Breast epithelium (tissue), 4 donors: ENCODE measurements at places on chromosomes 12 and 14. TPM values are rescaled to one million over a fixed set of nuclear protein-coding genes. Genes with fewer than 3 reads are reported as not detected.

ART4 gene
- total RNA-seq = 1.6 TPM

DNA sequence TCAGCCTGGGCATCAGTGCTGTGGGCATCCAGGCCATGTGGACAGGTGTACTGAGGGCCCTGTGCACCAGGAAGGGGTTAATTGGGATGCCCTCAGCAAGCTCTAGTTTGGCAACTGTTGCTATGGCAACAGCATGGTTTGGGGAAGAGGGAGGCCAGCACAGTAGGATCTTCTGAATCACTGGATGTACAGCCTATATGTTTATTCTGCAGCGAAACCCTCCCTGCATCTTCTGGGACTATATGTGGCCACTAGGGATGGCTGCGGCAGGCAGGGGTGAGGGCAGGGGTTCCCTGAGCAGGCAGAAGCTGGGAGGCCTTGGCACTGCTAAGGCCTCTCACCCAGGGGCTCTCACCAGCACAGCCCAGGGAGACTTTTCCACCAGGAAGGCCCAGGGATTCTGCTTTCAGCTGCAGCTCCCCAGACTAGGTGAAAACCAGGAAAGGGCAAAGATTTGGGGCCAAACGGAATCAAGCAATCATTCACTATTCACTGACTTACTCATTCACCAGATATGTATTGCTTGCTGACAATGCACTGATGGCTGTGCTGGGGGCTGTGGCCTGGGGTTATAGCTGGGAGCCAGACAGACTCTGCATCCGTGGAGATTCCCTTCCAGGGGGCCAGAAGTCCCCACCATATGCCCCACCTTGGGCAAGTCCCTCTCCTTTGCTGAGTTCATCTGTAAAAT is 42.8 kb downstream of the IRF2BPL start:
- DNase-seq = no peak
- no peak overlapping the region for H3K27ac ChIP-seq
- no peak overlapping the region for H3K4me3 ChIP-seq
- no peaks in the 10 kb centered on the region for H3K36me3 ChIP-seq
- no peaks in the 10 kb centered on the region for H3K27me3 ChIP-seq

ZNF839 gene
- 15.4 TPM for total RNA-seq

DNA sequence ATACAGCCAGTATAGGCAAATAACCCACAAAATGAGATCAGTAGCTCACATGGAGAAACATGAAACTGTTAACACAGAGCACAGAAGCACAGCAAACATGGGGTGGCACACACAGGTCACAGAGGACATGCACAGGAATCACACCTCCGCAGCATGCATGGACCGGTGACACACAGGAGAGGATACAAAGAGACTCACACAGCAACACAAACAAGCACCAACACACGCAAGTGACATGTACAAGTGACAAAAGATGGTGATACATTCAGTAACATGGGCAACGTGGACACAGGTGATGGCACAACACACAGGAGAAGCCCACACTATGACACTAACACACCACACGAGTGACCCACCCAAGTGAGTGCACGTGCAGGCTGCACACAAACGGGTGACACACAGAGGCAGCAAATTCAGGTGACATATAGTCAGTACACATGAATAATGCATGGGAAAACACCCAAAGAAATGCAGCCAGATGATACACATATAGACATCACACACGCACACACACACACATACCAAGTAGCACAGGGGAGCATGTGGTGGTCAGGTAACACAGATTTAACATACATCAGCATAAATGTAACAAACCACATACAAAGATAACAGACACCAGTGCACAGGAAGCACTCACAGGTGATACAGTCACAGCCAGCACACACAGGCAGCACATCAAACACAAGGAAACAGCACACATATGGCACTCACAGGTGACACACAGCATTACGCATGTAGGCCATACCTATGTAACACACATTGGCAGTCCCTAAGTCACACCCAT is 216.0 kb upstream of the SFSWAP start:
- H3K36me3 ChIP-seq = no peaks in the 10 kb centered on the region
- no peak overlapping the region for H3K4me3 ChIP-seq
- no peaks in the 10 kb centered on the region for H3K4me1 ChIP-seq
- no peak for DNase-seq
- peaks cover 20% of the 10 kb centered on the region for H3K27me3 ChIP-seq

GRCh38 chr12:82673698-82674097 is 13.0 kb upstream of the TMTC2 start:
- H3K4me3 ChIP-seq = no peak overlapping the region
- no peaks in the 10 kb centered on the region for H3K27me3 ChIP-seq
- no peaks in the 10 kb centered on the region for H3K4me1 ChIP-seq
- DNase-seq = no peak
- no peaks in the 10 kb centered on the region for H3K36me3 ChIP-seq
- H3K27ac ChIP-seq = no peak overlapping the region

- no peaks in the 10 kb centered on the region for H3K27me3 ChIP-seq
- DNase-seq = no peak
- no peak overlapping the region for H3K4me3 ChIP-seq
- no peak overlapping the region for H3K27ac ChIP-seq
- no peaks in the 10 kb centered on the region for H3K4me1 ChIP-seq
Measured at GRCh38 chr12:41942354-41942753, 202.3 kb downstream of the GXYLT1 start.

- H3K27me3 ChIP-seq = no peaks in the 10 kb centered on the region
- no peak for DNase-seq
- H3K36me3 ChIP-seq = no peaks in the 10 kb centered on the region
- no peak overlapping the region for H3K27ac ChIP-seq
- H3K4me1 ChIP-seq = no peaks in the 10 kb centered on the region
- no peak overlapping the region for H3K4me3 ChIP-seq
Measured at GRCh38 chr12:4301932-4302501, 19.0 kb upstream of the TIGAR start.

MAP3K9 gene
- 6.3 TPM for total RNA-seq

- DNase-seq = no peak
- no peaks in the 10 kb centered on the region for H3K36me3 ChIP-seq
- H3K4me1 ChIP-seq = no peaks in the 10 kb centered on the region
- no peak overlapping the region for H3K27ac ChIP-seq
Measured at GRCh38 chr14:29351996-29352705, 575.5 kb downstream of the PRKD1 start.

DNA sequence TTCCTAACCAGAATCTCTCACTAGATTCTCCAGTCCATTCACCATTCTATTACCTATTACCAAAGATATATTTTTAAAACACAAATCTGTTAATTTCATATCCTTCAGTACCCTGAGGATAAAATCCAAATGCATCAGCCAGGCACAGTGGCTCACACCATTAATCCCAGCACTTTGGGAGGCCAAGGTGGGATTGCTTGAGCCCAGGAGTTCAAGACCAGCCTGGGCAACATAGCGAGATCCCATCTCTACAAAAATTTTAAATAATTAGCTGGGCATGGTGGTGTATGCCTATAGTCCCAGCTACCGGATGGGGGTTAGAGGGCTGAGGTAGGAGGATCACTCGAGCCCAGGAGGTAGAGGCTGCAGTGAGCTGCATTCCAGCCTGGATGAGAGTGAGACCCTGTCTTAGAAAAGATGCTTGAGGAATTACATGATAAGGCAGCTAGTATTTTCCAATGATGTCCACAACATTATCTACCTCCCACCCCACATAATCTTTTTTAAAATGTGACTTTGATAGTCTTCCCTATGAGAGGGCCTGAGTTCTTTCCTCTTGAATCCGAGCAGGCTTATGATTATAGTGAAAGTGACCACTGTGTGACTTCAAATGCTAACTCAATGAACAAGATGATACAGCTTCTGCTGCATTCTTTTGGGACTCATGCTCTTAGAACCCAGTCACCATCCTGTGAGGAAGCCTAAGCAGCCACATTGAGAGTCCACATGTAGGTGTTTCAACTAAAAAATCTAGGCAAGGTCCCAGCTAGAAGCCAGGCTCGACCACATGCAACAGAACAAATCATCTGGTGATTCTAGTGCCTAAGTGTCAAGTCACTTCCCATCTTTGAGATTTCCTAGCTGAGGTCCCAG is 18.0 kb downstream of the HECTD1 start:
- no peak overlapping the region for H3K27ac ChIP-seq
- H3K36me3 ChIP-seq = no peaks in the 10 kb centered on the region
- no peaks in the 10 kb centered on the region for H3K27me3 ChIP-seq
- no peaks in the 10 kb centered on the region for H3K4me1 ChIP-seq

DNA sequence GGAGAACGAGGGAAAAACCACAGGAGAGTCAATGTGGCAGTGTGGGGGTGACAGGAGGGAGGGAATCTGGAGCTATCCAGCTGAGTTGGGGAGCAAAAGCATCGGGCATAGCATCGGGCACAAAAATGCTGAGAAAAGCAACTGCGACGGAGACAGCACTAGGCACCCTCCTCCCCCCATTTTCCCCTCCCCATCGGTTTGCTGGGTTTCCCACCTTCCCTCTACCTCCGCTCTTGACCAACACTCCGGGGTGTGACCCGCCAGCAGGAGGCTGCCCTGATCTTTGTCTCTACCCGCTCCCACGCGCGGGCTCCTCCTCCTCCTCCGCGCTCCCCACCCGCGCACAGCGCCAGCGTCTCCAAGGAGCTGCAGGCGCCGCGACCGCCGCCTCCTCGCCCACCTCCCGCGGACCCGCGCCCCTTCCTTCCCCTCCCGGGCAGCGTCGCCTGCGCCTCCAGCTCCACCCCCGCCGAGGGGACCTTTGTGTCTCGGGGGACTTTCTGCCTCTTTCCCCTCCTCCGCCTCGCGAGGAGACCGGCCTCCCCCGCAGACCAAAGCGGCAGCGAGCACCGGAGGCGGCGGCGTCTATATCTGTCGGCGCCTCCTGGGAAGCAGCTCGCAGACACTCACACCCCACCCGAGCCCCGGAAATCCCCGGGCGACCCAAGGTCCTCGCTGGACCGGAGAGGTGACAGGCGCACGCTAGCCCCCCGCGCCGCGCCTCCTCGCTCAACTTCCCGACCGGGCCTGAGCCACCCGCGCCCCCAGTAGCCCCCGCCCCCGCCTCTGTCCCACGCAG is 920 bp downstream of the CDK17 start:
- H3K27me3 ChIP-seq = no peaks in the 10 kb centered on the region
- no peaks in the 10 kb centered on the region for H3K36me3 ChIP-seq
- H3K4me1 ChIP-seq = peaks cover 3% of the 10 kb centered on the region
- DNase-seq = peak; percentile 72
- H3K27ac ChIP-seq = peak overlapping the region; percentile 100

- no peak overlapping the region for H3K4me3 ChIP-seq
- no peaks in the 10 kb centered on the region for H3K36me3 ChIP-seq
- no peaks in the 10 kb centered on the region for H3K4me1 ChIP-seq
Measured at GRCh38 chr14:61719344-61720293, 24.3 kb downstream of the HIF1A start.

BDKRB1 gene
- total RNA-seq = not detected

MUCL1 gene
- total RNA-seq = 3.4 TPM

DNA sequence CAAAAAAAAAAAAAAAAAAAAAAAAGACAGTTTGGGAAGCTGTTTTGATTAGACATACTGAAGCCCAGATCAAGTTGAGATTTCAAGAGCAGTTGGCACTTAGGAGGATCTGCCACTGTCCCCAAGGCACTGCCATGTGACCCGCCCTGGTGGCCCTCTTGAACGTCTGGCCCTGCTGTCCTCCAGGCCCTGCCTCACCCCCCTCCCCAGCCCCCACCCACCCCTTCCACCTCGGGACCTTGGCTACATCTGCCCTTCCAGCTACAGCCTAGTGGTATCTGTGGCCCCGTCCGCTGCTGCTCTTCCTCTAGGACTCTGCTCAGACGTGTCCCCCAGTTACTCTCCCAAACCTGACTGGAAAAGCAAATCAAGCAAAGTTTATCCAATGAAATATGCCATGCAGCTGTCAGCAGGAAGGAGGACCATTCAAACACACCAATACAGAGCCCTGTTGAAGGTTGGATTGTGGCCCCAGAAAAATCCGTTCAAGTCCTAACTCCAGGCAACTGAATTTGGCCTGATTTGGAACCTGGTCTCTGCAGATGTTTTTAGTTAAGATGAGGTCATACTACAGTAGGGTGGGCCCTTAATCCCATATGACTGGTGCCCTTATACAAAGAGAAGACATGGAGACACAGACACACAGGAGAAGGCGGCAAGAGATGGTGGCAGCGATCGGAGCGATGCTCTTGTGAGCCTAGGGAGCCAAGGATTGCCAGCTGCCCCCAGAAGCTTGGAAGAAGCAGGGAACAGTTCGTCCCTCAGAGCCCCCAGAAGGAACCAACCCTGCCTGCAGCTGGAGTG is 17.7 kb downstream of the SLC25A29 start:
- no peaks in the 10 kb centered on the region for H3K36me3 ChIP-seq
- peak; percentile 33 for DNase-seq
- H3K27ac ChIP-seq = no peak overlapping the region
- H3K4me3 ChIP-seq = no peak overlapping the region
- H3K4me1 ChIP-seq = no peaks in the 10 kb centered on the region

GRCh38 chr12:4448943-4449850 is 3.6 kb upstream of the FGF6 start:
- H3K27ac ChIP-seq = no peak overlapping the region
- DNase-seq = no peak
- no peaks in the 10 kb centered on the region for H3K27me3 ChIP-seq
- H3K4me1 ChIP-seq = no peaks in the 10 kb centered on the region
- no peak overlapping the region for H3K4me3 ChIP-seq

GRCh38 chr12:52836042-52836466 is 1.9 kb upstream of the KRT79 start:
- H3K36me3 ChIP-seq = no peaks in the 10 kb centered on the region
- H3K4me1 ChIP-seq = no peaks in the 10 kb centered on the region
- no peaks in the 10 kb centered on the region for H3K27me3 ChIP-seq
- no peak overlapping the region for H3K27ac ChIP-seq

TMEM117 gene
- total RNA-seq = 17.1 TPM

GRCh38 chr12:2687058-2687457 is 107.7 kb upstream of the FKBP4 start:
- H3K4me1 ChIP-seq = no peaks in the 10 kb centered on the region
- H3K27ac ChIP-seq = no peak overlapping the region
- H3K36me3 ChIP-seq = no peaks in the 10 kb centered on the region
- peak; percentile 15 for DNase-seq
- H3K4me3 ChIP-seq = no peak overlapping the region
- H3K27me3 ChIP-seq = no peaks in the 10 kb centered on the region

DNA sequence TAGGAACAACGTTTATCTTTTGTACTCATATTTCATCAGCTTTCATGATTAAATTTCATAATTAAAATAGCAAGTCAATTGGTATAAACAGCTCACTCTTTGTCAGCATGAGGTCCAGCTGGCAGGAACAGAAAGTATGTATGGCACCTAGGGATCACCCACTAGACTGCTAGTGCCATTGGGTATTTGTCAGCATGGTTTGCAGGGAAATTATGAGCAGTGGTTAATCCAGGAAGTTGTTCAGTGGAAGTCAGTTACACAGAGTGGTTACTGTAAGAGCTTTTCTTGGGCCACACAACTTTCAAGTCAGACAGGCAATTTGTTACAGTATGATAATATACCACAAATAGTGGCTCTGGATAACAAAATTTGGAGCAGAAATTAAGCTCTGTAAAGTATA is 340.3 kb upstream of the RGS6 start:
- H3K4me1 ChIP-seq = no peaks in the 10 kb centered on the region
- no peak for DNase-seq
- no peaks in the 10 kb centered on the region for H3K27me3 ChIP-seq
- no peaks in the 10 kb centered on the region for H3K36me3 ChIP-seq

DNA sequence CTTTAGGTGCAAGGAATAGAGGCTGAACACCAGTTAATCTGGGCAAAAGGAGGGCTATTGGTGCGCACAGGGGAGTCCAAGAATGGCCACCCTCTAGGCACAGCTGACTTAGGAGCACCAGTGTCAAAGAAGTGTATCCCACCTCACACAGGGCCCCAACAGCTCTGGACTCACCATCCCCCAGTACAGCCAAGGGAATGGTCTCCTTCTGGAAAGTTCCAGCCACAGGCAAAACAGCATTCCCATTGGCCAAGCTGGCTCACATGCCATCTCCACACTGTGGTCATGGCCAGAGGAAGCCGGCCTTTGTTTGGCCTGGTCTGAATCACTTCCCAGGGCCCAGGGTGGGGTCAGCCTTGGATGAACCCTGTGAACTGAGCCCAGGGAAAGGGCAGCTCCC is 120.1 kb downstream of the DICER1 start:
- no peak overlapping the region for H3K27ac ChIP-seq
- no peaks in the 10 kb centered on the region for H3K4me1 ChIP-seq
- H3K4me3 ChIP-seq = no peak overlapping the region

USP30 gene
- 28.5 TPM for total RNA-seq
